ENCODE measurements at places on chromosomes 2 and 18.

DNA sequence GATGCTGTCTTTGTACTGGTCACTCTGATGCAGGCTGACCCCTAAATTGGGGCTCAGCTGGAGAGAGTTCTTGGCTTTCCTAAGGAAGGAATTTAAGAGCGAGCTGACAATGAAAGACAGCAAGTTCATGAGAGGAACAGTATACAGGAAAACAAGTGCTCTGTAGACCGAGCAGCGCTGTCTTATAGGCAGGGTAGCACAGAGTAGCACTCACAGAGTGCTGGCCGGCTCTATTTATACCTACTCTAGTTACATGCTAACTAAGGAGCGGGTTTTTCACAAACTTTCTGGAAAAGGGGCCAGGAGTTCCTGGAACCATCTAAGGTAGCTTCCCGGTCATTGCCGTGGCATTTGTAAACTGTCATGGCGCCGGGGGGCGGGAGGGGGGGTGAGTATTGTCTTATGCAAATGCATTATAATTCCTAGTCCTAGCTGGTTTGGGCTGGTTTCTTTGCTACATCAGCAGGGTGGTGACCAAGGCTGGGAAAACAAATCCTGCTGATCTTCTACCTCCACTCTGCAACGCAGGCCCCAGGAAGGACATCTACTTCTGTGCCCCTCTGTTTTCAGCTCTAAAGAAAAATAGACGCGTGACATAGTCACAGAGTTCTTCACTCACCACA, 31.6 kb upstream of the MAP3K20 start:
- no peak for DNase-seq

DNA sequence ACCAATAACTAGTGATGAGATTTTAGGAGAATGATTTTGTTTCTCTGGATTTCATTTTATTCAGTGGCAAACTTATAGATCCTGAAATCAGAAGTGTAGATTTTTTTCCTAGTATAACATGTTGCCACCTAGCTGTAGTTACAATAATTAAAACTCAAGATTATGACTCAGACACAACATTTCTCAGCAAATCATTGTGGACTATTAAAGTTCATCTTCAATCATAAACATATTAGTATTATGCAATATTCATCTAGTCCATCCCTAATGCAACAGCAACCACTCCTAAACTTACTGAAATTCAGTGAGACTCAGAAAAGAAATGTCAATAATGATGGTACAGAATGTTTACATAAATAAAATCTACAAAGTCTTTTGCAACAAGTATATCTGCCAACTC, 51.3 kb downstream of the USP34 start:
- DNase-seq, result peak; percentile 19

GRCh38 chr2:54492335-54492734, 36.2 kb downstream of the SPTBN1 start:
- no peak for DNase-seq

GRCh38 chr2:98009887-98010760, 14.4 kb upstream of the TMEM131 start:
- peak; percentile 55 for DNase-seq

DNA sequence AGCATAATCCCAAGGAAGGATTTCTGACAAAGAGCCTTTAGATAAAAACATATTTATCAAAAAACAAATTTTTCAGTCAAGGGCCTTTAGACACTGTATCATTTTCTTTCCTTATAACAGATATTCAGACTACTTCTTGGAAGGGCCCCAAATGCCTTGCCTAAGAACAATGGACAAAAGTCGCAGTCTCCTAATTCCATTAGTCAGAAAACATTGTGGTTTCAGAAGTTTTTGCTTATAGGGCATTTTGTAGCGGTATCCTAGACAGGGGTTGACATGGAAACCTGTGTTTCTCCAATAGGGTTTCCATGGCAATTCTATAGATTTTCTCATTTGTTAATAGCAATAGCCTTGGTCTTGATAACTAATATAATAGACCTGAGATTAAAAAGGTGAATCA, 36.7 kb upstream of the AGPS start:
- no peak for DNase-seq

DNA sequence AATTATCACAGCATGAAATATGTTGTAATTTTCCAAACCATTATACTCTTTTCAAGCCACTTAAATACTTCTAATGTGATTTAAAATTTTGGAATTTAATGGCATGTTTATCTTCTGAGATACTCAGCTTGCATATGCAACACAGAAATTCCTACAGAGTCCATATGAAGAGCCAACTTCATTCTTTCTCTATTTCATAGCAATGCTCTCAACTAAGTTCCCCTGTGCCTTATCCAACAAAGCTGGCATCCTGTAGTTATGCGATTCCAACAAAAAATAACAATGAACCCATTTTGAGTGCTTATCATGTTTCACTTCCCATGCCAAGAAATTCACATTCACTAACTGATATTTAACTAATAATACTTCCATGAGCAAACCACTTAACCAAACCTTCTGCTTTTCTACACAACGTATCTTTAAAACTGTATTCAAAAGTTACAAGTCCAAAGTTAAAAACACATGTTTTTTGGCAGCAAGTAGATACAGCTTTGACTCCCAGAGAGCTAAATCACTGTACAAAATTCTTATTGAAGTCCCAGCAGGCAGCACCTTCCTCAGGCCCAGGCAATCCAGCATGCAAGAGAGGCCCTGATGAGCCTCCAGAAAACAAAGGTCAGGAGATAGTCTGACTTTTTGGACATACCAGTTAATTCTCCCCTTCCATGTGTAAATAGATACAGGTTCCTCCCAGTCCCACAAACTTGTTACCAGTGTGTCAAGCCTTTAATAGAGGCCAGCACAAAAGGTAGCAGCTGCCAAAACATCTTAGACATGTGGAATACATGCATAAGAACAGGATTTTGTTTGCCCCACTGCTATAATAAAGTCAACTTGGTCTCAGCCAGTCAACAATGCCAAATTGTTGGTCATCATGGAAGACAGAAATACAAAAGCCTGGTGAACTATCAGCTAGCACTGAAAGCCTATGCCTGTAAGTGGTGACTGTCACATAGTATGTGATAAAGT, 113.1 kb upstream of the WDR75 start:
- DNase-seq, result no peak

DNA sequence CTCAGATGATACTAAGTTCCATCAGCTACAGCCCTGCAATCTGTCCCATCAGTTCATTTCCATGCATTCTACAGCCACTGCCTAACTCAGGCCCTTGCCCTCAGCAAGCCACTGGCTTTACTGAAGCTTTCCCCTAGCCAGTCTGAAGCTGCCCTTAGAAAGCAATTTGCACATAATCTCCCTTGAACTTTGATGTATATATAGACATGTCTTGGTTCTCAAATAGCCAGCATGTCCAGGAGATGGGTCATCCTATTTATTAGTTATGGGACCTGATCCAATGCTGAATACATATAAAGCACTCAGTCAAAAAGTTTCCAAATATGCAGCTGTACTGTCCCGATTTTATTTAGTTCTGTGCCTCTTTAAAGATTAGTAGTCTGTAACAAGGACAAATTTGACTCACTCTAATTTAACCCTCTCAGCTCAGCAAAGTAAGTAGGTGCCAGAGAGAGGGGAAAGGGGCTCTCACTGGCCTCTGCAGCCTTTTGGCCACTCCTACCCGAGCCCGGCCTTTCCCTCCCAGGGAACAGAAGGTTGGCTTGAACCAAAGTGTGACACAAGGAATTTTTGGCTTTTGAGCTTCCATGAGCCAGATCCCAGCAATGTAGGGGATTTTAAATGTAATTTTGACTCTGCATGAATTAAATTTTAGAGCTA, 70.7 kb downstream of the CCDC93 start:
- no peak for DNase-seq

GRCh38 chr2:234245945-234246344, 195.4 kb downstream of the SPP2 start:
- no peak for DNase-seq

DNA sequence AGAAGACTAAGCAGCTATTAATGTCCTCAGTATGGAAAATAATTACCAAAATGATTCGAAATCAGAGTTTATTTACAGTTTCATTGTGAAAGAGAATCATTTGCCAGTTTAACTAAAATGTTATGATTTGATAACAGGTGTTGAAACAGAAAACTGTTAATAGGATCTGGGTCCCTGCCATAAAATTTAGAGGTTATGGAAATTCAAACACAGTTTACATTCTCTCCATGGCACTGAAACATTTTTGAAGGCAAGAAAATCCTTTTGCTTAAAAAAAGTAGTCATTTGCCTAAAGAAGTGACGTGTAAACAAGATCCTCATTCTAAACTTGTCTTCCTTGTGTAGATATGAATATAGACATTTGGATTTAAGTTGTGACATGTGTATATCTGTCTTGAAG, 743.8 kb downstream of the SLC4A3 start:
- DNase-seq, result no peak

DNA sequence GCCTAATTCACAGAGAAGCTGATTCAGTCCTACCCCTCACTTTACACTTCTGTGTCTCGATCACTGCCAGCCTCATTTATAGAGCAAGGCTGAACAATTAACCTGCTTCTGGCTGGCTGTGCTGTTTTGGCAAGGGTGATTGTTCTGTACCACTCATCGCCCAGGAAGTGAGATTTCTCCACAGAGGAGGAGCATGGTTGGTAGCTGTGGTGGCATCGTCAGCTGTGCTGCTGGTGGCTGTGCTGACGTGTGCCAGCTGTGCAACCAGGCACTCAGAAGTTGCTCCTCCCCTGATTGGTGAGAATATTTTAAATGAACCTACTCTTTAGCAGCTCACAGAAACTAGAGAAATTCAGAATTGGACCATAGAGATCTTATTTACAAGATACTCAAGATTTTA, 158.3 kb downstream of the EML6 start:
- no peak for DNase-seq

DNA sequence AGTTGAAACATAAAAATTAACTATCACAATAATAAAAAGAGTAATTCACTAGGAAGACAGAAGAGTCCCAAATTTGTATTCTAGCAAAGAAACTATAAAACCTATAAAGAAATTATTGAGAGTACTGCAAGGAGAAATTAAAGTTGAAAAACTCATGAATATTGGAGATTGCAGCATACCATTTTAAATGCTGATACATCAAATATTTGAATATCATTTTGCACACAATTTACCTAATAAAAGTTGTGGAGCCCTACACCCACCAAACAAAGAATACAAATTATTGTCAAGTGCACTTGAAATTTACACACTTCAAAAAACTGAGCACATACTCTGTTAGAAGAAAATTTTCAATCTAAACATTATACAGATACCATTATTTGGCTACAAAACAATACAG, 531.6 kb upstream of the SMIM21 start:
- DNase-seq, result no peak

GRCh38 chr2:158692372-158693103, 102.6 kb upstream of the DAPL1 start:
- DNase-seq, result no peak

DNA sequence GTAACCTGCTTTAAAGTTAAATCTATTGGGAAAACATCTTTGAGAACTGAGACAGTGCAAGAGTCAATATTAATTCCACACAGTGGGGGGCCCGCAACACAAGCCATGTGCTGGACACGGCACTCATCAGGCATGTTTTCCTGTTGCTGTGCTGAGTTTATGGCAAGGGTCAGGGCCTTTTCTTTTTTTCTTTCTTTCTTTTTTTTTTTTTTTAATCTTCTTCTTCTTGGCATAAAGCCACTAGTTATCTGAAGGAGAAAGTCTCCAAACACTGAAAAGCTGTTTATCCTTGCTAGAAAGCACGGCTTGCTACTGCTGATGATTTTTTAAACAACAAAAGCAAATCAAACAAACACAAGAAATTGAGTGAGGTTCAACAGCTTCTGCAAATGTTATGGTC, 252.1 kb downstream of the ZNF521 start:
- no peak for DNase-seq
